ENCODE measurements at places on chromosomes 2 and 18.

DNA sequence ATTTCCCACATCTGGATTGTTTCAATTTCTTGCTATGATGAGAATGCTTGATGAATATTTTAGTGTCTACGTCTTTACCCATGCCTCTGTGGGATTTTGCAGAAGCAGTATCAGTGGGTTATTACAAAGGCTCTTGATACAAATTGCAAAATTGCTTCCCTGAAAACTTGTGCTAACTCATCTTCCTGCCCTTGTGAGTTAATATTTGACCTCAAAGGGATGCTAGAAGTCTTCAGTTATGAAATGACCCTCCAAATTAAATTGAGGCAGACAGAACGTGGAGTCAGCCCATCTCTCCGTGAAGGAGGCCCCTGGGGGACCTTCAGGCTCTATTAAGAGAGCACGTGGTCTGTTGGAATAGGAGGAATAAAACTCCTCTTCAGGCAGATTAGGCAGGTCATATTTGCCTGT is 239.2 kb upstream of the HS6ST1 start:
- DNase-seq: no peak

DNA sequence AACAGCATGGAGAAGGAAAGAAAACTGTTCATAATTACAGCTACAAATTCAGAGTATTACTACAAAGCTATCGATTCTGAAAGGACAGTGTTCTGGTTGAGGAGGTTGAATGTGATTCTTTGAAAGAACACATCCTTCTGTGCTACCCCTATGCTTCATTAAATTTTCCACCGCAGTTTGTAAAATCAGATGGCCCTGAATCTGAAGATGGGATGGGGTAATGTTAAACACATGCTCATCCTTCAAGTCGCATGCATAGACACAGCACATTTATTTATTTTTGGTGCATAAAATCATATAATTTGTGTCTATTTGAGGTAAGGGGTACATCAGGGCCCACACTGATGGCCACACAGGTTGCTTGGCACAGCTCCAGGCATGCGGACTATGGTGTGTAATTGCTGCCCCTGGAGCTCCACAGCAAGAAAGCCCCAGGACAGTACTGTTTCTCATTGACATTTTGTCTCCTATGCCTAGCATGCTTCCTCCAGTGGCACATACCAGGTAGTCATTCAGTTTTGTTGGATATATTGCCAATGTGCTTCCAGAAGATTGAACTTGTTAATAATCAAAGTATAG is 238.8 kb upstream of the TANK start:
- DNase-seq: no peak

DNA sequence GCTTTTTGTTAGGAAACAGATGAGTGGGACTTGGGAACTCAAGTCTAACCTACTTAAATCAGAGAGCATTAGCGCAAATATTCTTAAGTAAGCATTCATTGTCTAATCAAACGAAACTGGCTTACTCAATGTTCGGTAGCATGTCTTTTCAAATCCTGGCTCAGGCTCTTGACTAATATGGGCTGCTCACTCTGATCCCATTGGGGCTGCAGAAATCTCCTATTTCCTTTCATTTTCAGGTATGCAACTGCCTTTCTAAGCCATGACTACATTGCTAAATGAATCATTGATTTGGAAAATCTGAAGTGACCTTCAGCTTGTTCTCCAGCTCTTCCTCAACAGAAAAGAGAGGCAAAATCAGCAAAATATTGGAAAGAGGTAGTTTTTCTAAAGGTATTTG is 2084.4 kb upstream of the PIK3C3 start:
- DNase-seq: no peak

- DNase-seq: no peak
These were observed 25.2 kb downstream of the NUP35 start for GRCh38 chr2:183149489-183149888.

DNA sequence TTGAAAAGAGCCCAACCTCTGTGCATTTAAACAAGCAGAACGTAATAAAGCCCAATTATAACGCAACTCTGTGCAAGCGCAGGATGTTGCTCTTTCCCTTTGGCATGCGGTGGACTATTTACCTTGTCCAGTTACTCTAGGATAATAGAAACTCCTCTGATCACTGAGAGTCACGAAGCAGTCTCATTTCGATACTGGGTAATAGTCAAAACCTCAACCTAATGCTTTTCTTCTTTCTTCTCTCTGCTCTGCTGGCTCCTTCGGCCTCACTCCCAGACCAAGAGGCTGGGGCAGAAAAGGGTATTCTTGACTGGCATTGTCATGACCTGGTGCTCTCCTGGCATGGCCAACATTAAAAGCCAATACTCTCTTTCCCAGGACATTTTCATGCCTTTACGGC is 89.7 kb upstream of the GCFC2 start:
- no peak for DNase-seq

DNA sequence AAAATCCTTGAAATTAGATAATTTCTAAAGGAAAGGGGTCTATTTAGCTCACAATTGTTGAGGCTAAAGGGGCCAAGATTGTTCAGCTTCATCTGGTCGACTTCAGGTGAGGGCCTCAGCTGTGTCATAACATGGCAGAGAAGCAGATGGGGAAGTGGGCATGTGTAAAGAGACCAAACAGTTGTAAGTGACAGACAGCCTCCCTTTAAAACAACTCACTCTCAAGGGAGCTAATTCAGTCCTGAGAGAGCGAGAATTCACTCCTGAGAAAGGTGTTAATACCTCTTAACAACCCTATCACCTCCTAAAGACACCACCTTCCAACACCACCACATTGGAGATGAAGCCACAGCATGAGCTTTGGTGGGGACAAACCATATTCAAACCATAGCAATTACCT is 62.4 kb downstream of the KCMF1 start:
- no peak for DNase-seq

DNA sequence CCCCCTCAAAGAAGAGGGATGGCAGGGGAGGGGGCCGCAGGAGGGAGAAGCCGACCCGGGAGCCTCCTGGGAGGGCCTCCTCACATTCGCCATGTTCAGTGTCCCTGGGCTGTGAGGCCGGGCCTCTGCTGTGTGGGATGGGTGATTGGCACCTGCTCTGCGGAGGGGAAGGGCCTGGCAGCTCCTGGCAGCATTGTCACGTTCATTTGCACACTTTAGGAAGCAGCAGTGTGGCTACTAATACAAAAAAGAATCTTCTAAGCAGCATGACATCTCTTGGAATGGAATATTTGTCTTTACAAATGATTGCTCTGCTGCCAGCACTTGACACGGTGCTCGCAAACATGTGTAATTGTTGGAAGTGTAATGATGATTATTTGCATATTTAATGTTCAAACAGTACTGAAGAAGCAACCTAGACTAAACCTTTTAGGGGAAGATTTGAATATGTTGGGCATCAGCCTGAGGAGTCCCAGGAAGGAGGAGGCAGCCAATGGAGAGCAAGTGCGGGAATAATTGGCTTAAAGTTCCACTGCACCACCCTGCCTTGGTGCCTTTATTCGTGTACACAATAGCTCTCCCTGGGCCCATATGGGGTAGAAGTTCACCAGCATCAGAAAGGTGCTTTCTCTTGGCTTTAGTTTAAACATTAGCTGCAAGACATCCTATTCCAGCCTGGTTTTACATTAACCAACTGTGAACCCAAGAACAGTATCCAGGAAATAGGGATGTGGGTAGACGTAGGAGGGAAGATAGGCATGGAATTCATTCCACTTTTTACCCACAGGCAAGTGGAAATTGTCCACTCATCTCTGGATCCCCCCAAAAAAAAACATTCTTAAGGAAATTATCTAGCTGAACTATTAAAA is 404.9 kb downstream of the TMEM182 start:
- no peak for DNase-seq

DNA sequence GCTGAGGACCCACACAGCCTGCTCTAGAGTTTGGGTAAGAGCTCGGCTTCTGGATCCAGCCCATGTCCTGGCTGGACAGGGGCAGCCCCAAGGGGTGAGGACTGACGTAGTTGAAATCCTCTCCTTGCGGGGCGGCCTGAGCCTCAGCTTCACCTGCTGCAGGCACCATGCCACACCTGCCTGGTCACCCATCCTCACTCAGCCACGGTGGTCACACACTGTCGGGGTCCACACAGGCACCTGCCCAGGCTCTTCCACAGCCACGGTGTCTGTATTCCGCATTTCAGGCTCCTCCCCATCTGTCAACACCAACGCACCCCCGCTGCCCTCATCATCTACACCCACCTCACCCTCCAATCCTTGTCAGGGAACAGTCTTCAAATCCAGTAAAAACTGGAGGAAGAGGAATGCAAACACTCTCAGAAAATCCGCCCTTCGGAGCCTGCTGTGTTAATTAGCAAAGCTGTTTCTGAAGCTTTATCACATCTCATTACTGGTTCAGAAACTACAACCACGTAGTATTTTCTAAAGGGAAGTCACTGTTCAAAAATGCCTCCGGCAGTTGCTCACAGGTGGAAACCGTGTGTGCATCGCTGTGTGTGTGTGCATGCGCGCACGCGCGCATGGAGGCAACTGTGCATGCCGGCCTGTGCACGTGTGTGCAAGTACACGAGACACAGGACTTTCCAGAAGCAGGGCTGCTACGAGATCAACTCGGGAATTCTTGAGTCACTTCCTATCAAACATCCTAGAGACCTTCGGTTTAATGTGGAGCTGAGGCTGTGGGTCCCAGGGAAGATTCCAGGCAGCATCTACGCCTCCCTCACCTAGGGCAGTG is 38.2 kb downstream of the SLC66A2 start:
- no peak for DNase-seq

GRCh38 chr2:76748581-76749296 is 773.4 kb downstream of the LRRTM4 start:
- DNase-seq: no peak

DNA sequence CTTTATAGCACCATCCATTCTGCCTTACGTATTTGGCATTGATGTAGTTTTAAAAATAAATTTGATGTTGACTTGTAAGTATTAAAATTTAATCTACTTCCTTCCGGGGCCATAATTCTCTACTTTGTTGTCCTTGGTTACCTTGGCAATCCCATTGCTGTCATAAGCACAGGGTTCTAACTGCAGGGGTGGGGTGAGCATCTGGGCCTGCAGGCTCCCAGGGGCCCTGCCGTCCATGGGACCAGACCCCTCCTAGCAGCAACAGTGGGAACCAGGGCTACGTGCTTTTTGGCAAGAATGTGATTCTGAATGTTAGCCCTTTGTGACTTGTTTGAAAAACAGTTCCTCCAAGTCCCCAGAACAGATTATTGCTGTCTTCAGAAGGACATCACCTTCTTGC is 4.9 kb downstream of the ASAP2 start:
- no peak for DNase-seq

DNA sequence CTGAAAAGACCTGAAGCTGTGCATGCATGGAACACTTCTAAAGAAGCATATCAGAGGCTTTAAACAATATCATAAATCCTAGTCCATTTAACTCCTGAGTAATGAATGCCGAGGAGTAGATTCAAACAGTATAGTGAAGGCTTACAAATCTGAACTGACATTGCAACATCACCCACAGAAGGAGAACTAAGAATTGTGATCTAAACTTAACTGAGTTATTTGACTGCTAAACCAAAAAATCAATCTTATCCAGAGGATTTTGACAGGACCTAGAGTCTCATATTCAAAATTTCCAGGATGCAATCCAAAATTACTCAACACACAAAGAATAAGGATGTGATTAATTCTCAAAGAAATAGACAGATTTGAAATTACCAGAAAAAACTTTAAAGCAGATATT is 181.0 kb downstream of the SLC39A10 start:
- DNase-seq: no peak

DNA sequence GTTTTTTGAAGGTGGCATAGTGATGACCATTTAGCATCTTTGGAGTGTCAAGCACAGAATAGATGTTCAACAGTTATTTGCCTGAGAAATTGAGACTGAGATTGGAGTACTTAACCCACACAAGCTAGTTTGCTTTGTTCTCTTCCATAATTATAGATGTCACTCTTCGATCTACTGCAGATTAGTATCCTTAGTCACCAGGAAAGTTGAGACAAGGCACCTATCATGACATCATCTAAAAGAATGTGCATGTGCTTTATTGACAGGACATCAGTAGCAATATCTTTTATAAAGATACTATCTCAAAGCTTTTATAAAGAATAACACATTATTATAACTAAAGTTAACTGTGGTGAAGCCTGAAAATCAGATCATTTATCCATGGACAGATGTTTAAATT is 6.4 kb downstream of the VRK2 start:
- DNase-seq: no peak

DNA sequence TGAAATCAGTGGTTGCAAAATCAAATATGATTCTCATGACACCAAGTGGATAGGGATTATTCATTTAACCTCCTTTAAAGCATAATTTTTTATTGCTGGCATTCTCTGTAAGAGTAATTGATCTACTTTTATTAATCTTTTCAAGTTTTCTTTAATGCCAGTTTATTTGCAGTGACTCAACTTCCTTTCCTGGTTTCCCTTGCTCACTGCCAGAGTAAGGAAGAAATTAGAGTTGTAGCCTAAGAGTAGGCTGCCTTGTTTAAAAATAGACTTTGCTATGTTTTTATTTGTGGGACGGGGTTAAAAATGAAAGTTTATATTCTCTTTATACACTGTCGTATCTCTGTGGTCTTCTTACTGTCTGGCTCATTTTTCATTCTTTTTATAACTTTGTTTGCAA is 148.6 kb downstream of the WDR7 start:
- no peak for DNase-seq

DNA sequence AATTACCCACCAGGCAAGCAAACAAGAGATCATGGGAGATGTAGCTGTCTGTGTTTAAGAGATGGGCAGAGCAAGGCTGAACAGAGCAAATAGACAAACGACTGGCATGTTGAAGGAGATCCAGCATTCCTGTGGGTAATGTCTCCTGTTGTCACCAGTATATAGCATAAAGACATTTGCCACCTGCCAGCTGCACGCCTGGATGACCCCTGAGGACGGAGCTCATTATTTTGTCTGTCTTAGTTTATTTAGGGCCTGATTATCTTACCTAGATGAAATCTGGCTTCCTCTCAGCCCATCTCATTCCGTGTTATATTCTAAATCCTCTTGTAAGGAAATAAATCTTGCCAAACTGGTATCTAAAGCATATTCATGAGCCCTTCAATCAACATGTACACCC is 510.3 kb upstream of the LINC00305 start:
- DNase-seq: no peak

GRCh38 chr2:39243469-39244123 is at the start of gene CDKL4:
CDKL4 (minus strand) TSS chr2:39243970.
- DNase-seq: peak; percentile 22

DNA sequence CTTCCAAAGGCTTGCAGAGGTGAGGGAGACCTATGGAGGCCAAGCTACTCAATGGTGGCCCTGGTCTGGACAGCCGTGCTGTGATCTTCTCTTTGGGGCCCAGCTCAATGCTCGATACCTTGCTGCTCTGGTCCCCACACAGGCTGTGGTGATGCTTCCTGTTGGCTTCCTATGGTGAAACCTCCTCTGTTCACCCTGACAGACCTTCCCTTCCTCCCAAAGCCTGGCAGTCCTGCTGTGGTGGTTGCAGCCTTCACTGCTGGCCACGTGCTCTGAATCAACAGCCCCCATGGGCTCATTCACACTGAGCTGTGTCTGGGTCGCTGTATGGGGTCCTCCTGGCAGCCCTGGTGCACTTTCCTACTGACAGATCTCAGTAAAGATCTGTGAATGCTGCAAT is 31.0 kb upstream of the GALR1 start:
- no peak for DNase-seq

DNA sequence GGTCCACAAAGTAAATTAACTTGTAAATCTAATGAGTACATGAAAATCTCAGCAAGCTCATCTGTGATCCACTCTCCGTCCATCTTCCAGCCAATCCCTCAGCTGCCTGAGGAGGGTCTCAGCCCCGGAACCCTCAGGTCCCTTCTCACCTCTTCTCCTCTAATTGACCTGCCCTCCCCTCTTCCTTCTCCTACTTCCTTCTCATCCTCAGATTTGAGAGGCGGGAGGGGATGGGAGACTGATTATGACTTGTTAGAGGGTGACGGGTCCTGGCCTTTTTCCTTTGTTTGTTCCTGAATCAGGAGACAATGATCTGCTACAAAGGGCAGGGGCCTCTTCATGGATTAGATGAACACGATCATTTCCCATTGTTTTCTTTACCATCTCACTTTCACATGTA is 80.1 kb downstream of the CYBRD1 start:
- no peak for DNase-seq
